Thyroid gland (tissue), 4 donors: ENCODE measurements at places on chromosomes 6 and 20. TPM values are rescaled to one million over a fixed set of nuclear protein-coding genes. Genes with fewer than 3 reads are reported as not detected.

GRCh38 chr20:50924261-50924920 is 6.8 kb downstream of the ADNP start:
- H3K27ac ChIP-seq = no peak overlapping the region
- H3K36me3 ChIP-seq = no peaks in the 10 kb centered on the region
- H3K4me3 ChIP-seq = no peak overlapping the region
- peaks cover 45% of the 10 kb centered on the region for H3K4me1 ChIP-seq

COL20A1 gene
- not detected for total RNA-seq

DNA sequence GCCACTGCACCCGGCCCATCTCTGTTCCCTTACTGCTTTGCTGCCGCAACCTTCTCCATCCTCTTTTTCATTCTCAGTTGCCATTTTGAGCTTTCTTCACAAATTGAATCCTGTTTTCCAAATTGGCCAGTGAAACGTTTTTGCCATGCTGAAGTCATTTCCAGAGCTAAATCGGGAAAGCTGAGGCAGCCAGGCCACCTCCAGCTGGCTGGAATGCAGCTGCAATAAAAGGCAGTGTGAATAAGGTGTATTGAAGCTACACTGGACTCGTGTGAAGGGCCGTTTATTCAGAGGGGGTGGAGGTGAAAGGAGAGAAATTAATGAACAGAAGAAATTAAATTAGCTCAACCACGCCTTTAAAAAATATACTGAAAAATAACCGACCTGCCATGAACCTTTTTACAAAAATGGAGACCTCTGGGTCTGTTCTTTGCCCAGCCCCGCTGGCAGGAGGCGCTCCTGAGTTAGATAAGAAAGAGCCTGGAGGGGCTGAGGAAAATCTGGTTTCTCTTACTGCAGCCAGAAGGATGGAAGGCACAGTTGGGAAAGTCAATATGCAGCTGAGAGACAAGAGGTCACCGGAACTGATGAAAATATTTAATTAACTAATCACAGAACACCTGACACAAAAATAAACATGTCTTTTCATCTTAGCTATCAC is 283.9 kb downstream of the FOXC1 start:
- no peaks in the 10 kb centered on the region for H3K4me1 ChIP-seq
- no peaks in the 10 kb centered on the region for H3K27me3 ChIP-seq
- H3K36me3 ChIP-seq = no peaks in the 10 kb centered on the region
- H3K4me3 ChIP-seq = no peak overlapping the region

DNA sequence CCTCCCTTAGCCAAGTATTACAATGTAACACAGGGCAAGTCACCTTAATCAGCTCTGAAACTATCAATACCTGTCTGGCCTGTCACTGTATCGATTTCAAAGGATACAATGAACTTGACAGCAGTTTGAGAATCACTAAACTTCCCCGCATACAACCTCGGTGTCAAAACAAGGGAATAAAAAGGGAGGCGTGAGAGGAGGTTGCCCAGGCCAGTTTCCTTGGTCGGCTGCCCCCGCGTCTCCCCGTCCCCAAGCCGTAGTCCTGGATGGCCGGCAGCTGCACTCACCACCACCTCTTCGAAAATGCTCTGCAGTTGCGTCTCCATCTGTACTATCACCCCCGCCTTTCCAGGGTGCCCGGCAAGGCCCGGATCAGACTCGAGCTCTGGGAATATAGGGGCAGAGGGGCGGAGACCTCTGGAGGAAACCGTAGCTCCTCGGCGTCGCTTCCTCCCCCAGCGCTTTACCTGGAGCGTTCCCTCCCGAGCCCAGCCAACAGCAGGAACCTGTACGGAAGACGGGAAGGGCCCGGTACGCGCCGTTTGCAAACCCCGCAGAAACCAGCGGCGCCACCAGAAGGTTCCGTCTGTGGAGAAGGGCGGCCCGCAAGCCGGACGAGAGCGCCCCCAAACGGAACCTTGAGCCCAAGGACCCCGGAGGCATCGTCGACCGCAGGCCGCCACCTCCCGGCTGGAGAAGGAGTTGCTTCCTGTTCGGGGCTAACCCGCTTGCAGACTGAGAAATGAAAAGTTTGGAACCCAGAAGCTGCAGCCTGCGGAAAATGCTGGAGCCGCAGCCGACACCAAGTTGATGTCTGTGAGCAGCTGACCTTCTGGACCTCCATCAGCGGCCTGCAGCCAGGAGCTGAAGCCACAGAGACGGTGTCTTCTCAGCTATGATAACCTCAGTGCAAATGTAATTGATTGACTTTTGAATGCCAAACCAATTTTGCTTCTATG is at the start of gene MED23:
Gene MED23, minus strand, starts transcription at position 519 of the 959 bp plus-strand sequence. Its CDS starts 193 bp downstream, at position 326.
- H3K27me3 ChIP-seq = no peaks in the 10 kb centered on the region
- peak; percentile 94 for DNase-seq
- peaks cover 24% of the 10 kb centered on the region for H3K4me1 ChIP-seq
- H3K27ac ChIP-seq = peak within 1 kb of the TSS; percentile 25
- peaks cover 14% of the 10 kb centered on the region for H3K36me3 ChIP-seq
